ENCODE measurements at places on chromosomes 5 and 9.

GRCh38 chr9:129987047-129987446 is 55.9 kb downstream of the FNBP1 start:
- no peak for DNase-seq

DNA sequence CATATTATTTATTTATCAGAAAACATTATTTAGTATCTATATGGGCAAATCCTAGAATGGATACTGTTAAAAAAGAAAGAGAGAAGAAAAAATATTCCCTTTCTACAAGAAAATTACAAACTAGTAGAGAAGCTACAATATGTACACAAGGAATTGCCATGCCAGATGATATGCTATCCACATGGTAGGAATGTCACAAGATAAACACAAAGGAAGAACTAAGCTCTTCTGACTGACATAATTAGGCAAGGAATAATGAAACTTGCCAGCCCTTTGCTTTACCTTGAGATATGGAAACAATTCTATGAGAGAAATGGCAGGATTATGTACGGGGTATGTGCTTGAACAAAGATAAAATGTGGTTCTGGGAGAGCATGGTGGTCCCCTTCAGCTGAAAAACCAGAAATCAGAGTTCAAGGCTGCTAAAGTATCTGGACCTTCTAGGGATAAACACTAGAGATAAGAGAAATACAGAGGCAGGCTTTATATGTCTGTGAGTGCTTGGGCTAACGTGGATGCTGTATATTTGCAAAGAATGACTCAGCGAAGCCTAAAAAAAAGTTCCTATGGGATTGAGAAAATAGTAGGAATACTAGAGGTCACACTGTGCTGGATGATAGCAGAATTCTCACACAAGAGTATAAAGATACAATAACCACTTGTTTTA is 451.6 kb downstream of the TLE1 start:
- no peak for DNase-seq

DNA sequence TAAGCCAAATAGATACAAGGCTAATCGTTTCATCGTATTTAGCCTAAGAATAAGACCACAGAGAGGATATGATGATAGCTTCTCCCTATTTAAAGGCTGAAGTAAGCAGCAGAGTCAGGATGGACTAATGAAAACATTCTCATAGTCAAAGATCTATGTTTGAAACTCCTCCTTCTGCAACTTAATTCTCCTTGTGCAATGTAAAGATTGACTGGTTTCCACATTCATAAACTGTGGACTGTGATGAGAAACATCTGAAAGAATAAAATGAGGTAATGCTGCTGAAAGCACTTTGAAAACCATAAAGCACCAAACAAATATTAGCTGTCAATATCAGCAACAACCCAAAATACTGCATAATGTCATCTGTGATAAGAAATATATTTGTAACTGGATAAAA is 361.9 kb downstream of the CSNK1G3 start:
- no peak for DNase-seq

DNA sequence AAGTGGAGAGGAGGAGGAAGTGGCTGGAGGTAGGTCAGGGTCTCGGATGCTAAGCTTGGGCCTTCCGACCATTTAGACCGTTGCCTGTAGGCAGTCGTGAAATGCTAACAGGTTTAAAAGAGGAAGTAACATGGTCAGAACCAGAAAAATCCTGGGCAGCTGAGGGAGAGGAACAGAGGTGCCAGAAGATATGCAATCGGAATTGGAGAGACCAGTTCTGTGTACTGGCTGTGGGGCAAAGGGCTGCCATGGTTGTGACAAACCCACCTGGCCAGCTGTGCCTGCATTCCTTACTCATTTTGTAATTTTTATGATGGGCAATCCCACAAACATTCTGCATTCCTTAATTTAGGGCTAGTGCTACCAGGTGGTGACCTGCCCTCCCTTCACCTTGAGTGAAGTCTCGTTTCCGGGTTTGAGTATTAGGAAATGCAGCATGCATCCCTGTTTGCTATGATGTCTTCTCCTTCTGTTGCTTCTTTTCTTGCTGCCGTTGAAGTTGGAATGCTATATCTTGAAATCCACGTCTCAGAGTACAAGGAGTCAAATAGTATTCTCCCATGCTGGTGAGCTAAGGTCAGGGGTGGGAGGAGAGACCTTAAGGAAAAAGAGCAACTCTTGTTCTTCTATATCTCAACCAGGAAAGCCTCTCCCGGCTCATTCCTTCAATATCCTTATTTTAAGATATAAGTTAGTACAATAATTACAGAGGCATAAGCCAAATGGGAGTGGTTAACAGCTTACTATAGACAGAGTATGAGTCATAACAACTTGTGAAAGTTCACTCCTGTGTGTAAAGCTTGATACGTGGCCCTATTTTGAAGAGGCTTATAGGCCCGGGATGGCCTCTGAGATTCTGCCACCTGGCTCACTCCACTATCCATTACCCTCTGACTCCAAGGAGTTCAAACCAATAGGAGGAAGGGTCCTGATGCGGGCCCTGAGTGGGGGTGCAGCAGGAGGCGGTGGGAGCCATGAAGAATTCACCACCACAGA is 37.0 kb downstream of the B4GALT1 start:
- no peak for DNase-seq

DNA sequence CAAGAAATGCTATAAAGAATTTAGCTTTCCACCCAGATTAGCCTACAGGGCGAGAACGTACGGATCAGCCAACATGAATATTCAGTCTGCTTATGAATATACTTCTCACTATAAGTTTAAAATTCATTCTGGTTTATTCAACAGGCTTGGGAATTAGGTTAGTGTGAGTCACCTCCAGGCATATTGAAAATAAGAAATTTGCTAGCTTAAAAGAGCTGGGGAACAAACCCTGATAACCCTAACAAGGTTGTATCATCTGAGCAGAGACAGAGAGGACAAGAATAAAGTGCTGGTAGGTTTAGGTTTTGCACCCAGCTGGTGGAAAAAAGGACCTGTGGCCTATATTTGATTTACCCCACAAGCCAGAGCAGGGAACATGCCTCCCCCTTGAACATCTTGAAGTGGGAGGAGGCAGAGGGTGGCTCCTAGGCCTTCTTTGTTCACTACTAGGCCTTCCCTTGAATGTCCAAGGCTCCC is 12.3 kb downstream of the FNBP1 start:
- no peak for DNase-seq

GRCh38 chr9:18980189-18980588 is 52.8 kb downstream of the SAXO1 start:
- DNase-seq = no peak

DNA sequence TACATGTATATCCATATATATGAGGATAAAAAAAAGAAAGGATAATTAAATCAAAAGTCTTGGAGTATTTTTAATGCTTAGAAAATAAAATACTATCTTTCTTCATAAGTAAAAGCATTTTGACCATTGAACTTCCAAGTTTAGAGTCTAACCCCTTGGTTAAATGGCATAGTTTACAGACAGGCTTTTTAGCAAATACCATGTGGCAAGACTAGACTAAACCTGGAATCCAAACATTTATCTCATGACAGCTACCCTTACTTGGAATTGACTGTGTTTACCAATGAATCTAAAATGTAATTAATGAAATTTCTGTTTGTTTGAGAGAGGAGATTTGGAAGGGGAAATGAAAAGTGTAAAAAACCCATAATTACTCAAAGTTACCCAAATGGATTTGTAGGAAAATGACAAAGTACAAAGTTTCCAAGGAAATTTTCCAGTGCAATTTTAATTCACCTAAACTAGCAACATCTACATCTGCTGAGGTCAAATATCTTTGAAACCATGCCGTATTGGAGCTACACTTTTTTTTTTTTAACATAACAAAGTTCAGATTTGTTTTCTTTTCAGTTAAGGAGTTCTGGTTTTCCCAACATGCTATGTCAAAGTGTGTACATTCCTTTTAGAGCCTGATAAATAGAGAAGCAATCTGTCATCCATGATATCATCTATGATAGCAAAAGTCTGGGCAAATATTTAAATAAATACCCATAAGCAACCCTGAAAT is 272.1 kb upstream of the DAB2 start:
- no peak for DNase-seq

- no peak for DNase-seq
Observed at GRCh38 chr9:4504250-4504649, 14.0 kb downstream of the SLC1A1 start.

GRCh38 chr9:33778700-33779351 is 16.5 kb upstream of the PRSS3 start:
- DNase-seq = peak; percentile 18

DNA sequence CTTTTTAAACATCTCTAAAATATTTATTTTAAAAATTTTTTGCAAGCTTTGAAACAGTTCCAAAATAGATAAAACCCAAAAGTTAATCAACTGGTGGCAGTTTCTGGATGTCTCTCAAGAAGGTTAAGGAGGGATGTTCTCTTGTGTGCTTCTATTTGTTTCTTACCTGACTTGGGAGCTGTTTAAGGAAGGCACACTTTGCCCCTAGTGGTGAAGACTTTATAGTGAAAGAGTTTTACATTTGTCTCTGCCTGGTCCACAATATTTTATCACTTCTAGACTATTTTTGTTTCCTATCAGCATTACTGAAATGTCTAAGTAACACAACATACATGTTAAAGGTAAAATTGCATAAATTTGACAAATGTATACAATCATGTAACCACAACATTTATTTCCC is 552.8 kb downstream of the SEMA5A start:
- no peak for DNase-seq

DNA sequence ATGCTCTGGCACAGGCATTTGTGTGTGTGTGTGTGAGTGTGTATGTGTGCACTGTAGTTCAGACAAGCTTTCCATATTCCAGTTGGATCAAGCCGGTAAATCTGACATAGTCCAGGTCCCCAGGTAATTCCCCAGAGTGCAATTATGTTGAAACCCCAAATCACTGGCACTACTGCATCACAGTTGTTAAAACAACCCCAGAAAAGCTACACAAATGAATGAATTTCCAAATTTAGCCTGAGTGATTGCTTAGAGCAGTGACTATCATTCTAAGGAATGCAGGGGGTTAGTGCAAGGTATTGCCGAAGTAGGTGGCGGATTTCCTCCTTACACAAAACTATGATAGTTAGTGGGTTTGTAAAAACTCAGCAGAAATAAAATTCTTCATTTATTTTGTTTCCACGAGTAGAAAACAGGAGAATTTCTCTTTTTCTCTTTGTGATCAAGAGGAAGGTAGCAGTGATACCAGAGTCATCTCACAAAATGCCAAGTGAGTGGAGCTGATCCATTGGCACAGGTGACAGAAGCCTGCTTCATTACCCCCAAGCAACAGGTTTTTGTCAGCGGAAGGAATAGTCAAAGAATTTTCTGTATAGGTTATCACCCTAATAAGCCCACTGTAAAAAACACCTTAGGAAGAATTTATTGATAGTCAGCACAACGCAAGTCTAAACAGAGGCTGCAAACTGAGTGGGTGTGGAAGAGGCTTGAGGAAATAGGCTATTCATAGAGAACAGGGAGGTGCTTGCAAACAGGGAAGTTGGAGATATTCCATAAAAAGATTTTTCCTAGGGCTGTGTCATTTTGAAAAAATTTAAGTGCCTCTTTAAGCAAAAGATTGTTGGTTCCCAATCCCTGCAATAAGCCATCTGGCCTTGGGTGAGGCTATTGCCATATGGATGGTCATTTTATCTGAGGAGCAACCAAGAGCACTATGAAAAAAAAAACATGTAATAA is 385.1 kb downstream of the CHSY3 start:
- no peak for DNase-seq

- DNase-seq = no peak
Observed at GRCh38 chr5:154749491-154749890, 5.7 kb upstream of the LARP1 start.

Data from uterus (tissue), 4 donors.